ENCODE measurements at places on chromosomes 7 and 10.

DNA sequence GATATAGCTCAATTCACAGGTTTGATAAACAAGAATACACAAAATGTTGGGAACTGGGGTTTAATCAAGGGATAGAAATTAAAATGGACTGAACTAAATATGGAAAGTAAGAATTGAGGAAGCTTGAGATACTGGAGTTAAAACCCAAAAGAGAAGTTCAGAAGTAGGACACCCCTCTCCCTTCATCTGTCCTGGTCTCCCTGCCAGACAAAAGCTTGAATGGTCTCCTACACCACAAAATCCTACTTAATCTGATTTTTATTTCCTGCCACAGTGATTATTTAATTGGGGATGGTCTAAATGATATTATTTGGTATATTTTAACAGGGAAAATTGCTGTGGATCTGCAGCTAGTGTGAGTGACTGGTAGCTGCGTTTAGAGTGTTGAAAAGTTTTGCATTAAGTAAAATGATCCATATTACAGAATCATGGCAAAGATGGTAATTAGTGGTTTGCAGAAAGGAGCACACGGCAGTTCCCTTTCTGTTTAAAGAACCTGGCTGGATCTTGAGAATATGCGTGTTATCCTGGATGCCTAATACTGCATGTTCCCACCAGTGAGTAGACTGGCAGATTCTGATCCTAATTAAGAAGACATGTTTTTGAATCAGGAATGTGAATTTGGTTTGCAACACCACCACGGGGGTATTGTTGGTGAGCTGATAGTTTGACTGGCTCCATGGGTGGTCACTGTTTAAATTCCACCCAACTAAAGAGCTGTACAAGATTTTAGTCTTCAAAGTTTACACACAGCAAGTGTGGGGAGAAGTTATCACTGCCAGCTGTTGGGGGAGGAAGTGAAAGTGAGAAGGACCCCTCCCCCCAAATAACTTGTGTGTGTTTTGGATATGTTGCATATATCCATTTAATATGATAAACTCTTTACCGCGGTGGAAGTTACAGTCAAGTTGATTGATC lies 5.5 kb downstream of the RBM20 start:
- peaks cover 10% of the 10 kb centered on the region for H3K27me3 ChIP-seq
- H3K36me3 ChIP-seq = no peaks in the 10 kb centered on the region
- no peak overlapping the region for H3K4me3 ChIP-seq

DNA sequence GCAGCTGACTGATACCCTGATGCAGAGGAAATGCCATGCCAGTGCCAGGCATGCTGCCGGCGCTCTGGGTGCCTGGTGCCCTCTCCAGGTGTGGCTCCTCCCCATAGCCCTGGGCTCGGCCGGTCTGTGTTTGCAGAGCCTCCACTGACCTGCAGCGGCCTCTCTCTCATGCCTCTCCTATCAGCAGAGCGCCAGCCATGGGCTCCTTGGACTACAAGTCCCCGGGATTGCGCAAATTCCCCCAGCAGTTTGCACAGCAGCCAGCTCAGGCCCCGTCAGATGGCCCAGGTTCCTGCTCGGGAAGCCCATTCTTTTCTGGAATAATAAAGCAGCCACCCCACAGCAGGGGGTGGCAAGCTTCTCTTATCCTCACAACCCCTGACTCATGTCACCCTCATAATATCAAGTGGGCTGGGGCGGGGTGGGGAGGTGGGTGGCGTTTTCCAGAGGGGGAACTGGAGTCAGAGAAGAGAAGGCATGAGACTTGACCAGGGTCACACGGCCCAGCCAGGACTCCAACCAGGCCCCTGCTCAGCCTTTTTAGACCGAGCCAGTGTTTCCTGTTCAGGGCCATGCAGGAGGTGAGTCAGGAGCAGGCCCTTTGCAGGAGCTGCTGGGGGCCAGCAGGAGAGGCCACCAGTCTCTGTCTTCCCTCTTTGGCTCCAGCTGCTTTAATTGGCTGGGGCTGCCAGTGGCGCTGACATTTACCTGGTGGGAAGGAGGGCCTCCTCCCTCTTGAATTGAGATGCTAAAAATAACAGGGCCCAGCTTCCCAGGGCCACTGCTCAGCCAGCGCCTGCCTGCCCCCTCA lies 58.6 kb downstream of the ZMIZ1 start:
- H3K4me3 ChIP-seq = no peak overlapping the region
- H3K27ac ChIP-seq = no peak overlapping the region
- H3K36me3 ChIP-seq = peaks cover 50% of the 10 kb centered on the region

DNA sequence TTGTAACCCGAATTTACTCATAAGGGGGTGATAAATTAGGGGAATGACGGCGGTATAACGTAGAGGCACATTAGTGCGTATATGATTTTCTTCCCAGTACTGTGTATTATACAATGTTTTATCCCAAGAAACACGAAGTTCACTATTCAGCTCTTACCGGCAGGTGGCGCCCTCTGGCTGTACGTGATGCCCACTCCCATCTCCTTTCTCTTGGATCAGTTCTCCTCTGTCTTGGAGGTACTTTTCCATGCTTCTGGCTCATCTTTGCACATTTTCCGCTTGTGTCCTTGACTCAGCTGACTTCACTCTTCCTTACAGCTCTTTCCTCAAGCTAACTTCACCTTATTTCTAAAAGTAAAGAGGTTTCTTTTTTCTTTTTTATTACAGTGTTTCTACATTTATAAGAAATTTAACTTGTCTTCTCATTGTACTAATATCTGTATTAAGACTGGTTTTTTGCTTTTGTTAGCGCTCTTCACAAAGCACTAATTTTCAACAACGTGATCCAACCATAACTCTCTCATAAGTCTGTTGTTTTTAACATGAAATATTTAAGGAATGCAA lies 21.3 kb downstream of the TMEM176B start:
- DNase-seq = peak; percentile 77
- H3K27ac ChIP-seq = no peak overlapping the region
- H3K4me3 ChIP-seq = no peak overlapping the region
- no peaks in the 10 kb centered on the region for H3K4me1 ChIP-seq
- H3K36me3 ChIP-seq = no peaks in the 10 kb centered on the region
- H3K27me3 ChIP-seq = peaks cover 5% of the 10 kb centered on the region

DNA sequence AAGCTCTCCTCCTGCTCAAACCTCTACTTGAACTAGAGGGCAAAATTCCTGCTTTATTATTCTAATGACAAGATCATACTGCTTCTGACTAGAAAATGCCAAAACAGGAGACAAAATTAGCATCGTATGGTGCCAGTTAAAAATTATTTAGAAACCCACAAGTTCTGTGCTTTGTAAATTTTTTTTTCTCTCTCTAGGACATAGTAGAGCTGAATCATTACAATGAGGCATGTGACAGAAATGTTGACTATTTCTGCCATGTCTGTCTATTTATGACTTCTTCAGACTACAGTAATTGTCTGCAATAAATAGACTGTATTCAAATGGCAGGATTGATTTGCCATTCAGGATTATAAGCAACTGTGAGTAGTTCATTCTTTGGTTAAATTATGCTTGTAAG lies 335.8 kb downstream of the PRPF18 start:
- H3K4me3 ChIP-seq = no peak overlapping the region
- no peak for DNase-seq
- no peaks in the 10 kb centered on the region for H3K4me1 ChIP-seq
- H3K27me3 ChIP-seq = no peaks in the 10 kb centered on the region
- H3K36me3 ChIP-seq = no peaks in the 10 kb centered on the region

GRCh38 chr7:112898432-112899290 lies 108.5 kb upstream of the TMEM168 start:
- H3K27me3 ChIP-seq = no peaks in the 10 kb centered on the region
- no peak overlapping the region for H3K27ac ChIP-seq
- peaks cover 18% of the 10 kb centered on the region for H3K36me3 ChIP-seq

DNA sequence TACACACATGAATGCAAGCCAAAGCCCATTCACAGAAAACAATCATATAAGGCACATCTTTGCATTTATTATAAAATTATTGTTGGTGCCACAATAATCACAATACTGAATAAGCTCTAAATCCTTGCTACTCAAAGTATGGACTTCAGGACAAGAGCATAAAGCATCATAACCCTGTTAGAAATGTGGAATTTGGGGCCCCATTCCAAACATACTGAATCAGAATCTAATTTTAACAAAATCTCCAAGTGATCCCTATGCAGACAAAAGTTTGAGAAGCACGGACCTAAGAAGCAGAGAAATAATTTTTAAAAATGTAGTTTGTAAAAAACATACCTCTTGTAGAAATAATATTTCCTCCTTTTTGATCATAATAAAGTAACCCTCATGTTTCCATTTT lies 199.2 kb downstream of the IMMP2L start:
- no peak for DNase-seq
- H3K27me3 ChIP-seq = no peaks in the 10 kb centered on the region
- no peak overlapping the region for H3K27ac ChIP-seq
- H3K36me3 ChIP-seq = no peaks in the 10 kb centered on the region
- H3K4me3 ChIP-seq = no peak overlapping the region

GRCh38 chr7:144835652-144836544 lies at the start of gene TPK1:
Gene TPK1 (minus strand): TSS chr7:144836053. CDS start chr7:144835602, 451 bp downstream.
- H3K27ac ChIP-seq = peak within 1 kb of the TSS; percentile 94
- no peaks in the 10 kb centered on the region for H3K27me3 ChIP-seq
- H3K4me1 ChIP-seq = peaks cover 21% of the 10 kb centered on the region
- no peaks in the 10 kb centered on the region for H3K36me3 ChIP-seq
- DNase-seq = peak; percentile 92

DNA sequence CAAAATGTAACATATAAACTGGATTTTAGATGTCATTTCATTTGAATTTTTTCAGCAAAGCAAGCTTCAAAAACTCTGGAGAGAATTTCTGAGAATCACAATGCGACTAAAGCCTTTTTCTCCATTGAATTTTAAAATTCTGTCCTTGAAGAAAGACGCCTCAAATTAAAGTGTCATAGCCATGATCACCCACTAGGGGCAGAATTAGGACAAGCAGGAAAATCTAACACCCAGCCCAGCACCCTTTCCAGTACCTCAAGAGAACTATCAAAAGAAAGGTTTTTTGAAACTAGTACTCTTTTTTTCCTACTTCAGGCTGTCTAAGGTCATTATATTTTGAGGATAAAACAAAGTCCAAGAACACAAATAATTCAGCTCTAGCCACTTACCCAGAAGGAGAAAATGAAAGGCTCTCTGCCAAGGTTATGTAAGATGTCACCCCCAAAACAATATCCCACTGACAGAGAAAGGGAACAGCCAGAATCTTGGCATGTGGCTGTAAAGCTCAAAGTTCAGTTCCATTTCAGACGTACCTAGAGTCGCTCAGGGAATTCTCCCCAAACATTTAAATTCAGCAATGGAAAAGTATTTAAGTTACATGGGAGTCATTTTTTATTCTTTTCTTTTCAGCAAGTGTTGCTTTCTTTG lies 299.4 kb downstream of the SNX13 start:
- no peak overlapping the region for H3K4me3 ChIP-seq
- no peaks in the 10 kb centered on the region for H3K27me3 ChIP-seq
- no peak overlapping the region for H3K27ac ChIP-seq
- peak; percentile 25 for DNase-seq
- no peaks in the 10 kb centered on the region for H3K36me3 ChIP-seq
- H3K4me1 ChIP-seq = no peaks in the 10 kb centered on the region

- no peak for DNase-seq
- H3K27me3 ChIP-seq = no peaks in the 10 kb centered on the region
- peaks cover 48% of the 10 kb centered on the region for H3K36me3 ChIP-seq
- H3K4me1 ChIP-seq = no peaks in the 10 kb centered on the region
- H3K27ac ChIP-seq = no peak overlapping the region
These were observed 11.4 kb upstream of the IDI2 start for GRCh38 chr10:1037098-1037497.

GRCh38 chr10:22588462-22588861 lies 125.9 kb downstream of the PIP4K2A start:
- no peak for DNase-seq
- H3K27ac ChIP-seq = no peak overlapping the region
- no peak overlapping the region for H3K4me3 ChIP-seq
- H3K4me1 ChIP-seq = no peaks in the 10 kb centered on the region
- no peaks in the 10 kb centered on the region for H3K27me3 ChIP-seq

DNA sequence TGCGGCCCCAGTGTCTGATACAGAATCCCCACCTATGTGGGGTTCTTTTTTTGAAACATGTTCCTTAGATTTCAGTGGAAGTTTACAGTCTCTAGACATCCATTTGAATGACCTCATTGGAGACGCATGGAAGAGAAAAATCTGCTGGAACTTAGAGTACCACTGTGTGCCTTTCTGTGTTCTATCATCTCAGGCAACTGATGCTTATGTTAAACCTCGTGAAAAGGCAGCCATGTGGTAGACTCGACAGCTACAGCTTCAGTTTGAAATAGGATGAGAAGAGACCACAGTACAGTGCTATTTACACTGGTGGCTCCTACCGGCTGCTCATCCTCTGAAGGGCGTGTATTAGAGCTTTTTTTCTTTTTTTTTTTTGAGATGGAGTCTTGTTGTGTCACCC lies 74.4 kb downstream of the FAM171A1 start:
- H3K4me3 ChIP-seq = no peak overlapping the region
- H3K27me3 ChIP-seq = no peaks in the 10 kb centered on the region
- no peak for DNase-seq
- no peak overlapping the region for H3K27ac ChIP-seq

GRCh38 chr7:148856891-148857290 lies 27.2 kb downstream of the EZH2 start:
- peaks cover 3% of the 10 kb centered on the region for H3K4me1 ChIP-seq
- H3K36me3 ChIP-seq = peaks cover 6% of the 10 kb centered on the region
- no peak overlapping the region for H3K4me3 ChIP-seq
- H3K27ac ChIP-seq = no peak overlapping the region

DNA sequence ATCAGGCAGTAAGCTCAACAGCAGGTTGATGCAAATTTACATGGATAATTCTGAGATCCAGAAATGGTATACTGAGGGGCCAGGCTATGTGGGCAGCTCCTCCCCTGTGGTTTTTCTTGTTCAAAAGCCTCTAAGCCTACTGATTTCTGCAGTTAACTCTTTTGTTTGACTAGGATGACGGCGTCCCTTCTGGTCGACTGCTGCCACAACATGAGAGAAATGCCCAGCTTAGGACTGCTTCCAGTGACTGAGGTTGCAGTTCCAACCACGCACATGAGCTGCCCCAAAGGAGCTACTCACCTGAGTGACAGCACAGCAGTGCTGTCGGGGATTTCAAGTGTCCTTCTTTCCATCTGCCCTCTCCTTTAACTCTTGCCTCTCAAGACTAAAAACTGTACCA lies 973.0 kb upstream of the GHITM start:
- H3K4me1 ChIP-seq = no peaks in the 10 kb centered on the region
- H3K27ac ChIP-seq = no peak overlapping the region
- H3K36me3 ChIP-seq = no peaks in the 10 kb centered on the region

- H3K27ac ChIP-seq = no peak overlapping the region
- no peaks in the 10 kb centered on the region for H3K36me3 ChIP-seq
- H3K27me3 ChIP-seq = no peaks in the 10 kb centered on the region
- no peaks in the 10 kb centered on the region for H3K4me1 ChIP-seq
- DNase-seq = no peak
These were observed 385.5 kb downstream of the SFMBT2 start for GRCh38 chr10:7025296-7025695.

GRCh38 chr10:50351483-50352146 lies 100.3 kb upstream of the ASAH2 start:
- no peak for DNase-seq
- H3K36me3 ChIP-seq = no peaks in the 10 kb centered on the region
- H3K27ac ChIP-seq = no peak overlapping the region
- H3K4me3 ChIP-seq = no peak overlapping the region

GRCh38 chr10:33483816-33484190 lies 149.3 kb upstream of the NRP1 start:
- H3K27me3 ChIP-seq = no peaks in the 10 kb centered on the region
- no peak for DNase-seq
- peaks cover 10% of the 10 kb centered on the region for H3K4me1 ChIP-seq
- H3K27ac ChIP-seq = no peak overlapping the region
- H3K36me3 ChIP-seq = no peaks in the 10 kb centered on the region
- no peak overlapping the region for H3K4me3 ChIP-seq

Data from DND-41 (cell line).